Lung microvascular endothelial cell (primary cell): ENCODE measurements at places on chromosomes 16 and 17. TPM values are rescaled to one million over a fixed set of nuclear protein-coding genes. Genes with fewer than 3 reads are reported as not detected.

GRCh38 chr17:40474419-40475002 lies 26.9 kb downstream of the TNS4 start:
- no peak for DNase-seq

- no peak for DNase-seq
These were observed 17.0 kb upstream of the PIK3R6 start for GRCh38 chr17:8884336-8884990.

- DNase-seq = no peak
These were observed 143.2 kb downstream of the PHKB start for GRCh38 chr16:47604306-47604705.

GRCh38 chr17:78040440-78041385 lies 82.2 kb downstream of the TNRC6C start:
- peak; percentile 72 for DNase-seq

DNA sequence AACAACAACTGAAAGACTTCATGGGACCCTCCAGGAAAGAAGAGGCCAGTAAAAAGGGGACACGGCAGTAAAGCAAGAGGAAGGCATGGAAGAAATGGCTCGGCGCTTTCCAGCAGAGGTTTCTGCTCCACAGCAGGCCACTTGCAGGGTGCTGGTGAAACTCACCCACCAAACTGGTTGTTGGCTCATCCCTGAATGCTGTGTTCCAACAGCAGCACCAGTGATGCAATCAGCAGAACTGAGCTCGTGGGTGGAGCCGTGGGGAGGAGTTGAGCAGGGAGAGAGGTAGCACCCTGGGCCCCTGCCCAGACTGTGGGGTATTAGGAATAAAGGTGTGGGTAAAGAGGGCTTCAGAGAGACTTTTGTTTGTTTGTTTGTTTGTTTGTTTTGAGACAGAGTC lies 62.8 kb upstream of the ADCY9 start:
- DNase-seq = no peak

DNA sequence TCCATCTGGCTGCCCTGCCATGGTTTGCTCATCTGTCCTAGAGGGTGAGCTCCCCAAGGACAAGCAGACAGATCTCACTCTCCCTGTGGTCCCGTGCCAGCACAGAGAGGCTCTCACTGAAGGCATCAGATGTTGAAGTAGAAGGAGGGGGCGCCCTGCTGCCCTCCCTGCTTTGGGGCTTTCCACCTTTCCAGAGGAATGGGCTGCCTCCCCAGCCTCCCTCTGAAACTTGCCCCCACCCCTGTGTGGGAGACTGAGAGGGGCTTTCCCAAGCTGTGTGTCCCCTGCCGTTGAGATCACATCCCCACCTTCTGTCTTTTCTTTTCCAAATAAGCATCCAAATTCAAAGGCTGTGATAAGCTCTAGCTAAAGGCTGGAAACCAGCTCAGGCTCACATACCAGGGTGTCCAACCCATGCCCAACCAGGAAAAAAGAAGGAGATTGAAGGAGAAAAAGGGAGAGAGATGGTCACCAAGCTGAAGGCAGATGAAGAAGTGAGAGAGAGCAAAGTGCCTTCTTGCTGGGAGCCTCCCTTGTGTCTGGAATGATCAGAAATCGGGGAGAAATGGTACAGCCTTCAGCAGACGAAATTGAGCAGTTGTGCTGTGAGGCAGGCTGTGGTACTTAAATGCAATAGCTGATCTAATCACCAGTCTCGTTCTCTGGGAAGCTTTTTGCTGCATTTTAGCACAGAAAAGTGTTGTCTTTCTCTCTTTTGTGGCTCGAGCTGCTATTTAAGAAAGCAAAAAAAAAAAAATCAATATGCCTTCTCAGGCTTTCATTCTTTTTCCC lies 145.9 kb upstream of the LHX1 start:
- no peak for DNase-seq

- DNase-seq = no peak
These were observed 9.9 kb downstream of the CCDC182 start for GRCh38 chr17:57735230-57735629.

GRCh38 chr17:36884495-36885152 lies 52.7 kb upstream of the LHX1 start:
- DNase-seq = no peak

DNA sequence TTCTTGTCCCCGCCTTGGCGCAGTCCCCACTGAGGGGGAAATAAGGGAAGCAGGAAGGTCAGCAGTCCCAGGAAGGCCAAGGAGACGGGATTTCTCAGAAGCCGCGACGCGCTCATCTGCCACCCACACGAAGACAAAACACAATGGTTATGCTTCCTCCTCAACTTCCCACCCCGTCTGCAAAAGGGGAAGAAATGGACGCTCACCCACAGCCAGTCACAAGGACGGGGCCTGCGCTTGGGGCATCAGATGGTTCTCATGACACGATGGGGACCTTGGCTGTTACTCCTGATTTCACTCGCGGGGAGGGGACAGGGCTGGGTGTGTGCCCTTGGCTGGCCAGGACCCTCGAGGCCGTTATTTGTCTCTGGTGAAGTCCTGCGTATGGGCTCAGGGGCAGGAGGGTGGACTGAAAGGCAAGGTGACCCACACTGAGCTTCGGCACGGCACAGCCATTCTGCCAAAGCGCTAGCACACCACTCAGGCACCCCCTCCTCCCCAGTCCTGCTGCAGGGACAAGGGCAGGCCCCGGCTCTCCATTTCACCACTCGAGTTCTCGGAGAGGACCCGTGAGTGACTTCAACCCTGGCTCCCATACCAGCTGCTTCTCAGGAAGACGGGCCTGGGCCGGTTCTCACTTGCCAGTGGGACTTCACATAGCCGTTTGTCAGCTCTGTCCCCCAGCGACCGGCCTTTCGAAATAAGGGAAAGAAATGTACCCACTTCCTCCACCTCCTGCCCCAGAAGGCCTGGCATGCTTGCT lies 84.5 kb downstream of the ABR start:
- DNase-seq = no peak

DNA sequence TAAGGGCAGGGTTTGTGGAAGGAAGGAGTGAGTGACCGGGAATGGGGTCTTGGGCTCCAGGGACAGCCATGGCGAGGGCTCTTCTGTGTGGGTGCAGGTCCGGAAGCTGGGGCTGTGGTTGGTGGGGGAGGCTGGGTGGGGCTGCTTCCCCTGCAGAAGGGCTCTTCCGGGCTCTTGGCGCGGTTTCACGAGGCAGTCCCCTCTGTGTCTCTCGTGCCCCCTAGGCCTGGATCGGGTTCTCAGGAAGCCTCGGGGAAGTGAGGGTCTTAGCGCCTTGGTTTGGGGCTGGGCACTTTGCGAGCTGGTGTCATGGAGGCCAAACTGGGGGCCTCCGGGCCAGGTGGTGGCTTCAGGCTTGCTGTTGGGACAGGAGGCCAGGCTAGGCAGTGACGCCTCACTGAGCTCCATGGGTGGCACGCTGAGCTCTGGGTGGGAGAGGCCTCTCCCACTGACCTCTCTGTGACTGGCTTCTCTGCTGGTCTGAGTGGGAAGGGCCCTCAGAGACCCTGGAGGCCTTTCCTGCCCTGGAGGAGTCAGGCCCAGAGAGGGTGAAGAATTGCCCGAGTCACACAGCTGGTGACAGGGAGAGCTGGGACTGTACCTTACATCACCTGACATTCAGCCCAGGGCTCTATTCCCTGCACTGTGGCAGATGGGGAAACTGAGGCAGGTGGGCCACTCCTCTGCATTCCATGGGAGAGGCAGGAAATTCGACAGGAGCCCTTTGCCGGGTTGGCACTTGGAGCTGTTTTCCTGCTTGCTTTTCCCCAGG lies 8.2 kb downstream of the ADCY7 start:
- no peak for DNase-seq

GRCh38 chr16:3188925-3189825 lies 1.2 kb downstream of the OR1F1 start:
- no peak for DNase-seq

- DNase-seq = peak; percentile 30
These were observed 10.1 kb downstream of the MRM1 start for GRCh38 chr17:36611345-36612072.

DNA sequence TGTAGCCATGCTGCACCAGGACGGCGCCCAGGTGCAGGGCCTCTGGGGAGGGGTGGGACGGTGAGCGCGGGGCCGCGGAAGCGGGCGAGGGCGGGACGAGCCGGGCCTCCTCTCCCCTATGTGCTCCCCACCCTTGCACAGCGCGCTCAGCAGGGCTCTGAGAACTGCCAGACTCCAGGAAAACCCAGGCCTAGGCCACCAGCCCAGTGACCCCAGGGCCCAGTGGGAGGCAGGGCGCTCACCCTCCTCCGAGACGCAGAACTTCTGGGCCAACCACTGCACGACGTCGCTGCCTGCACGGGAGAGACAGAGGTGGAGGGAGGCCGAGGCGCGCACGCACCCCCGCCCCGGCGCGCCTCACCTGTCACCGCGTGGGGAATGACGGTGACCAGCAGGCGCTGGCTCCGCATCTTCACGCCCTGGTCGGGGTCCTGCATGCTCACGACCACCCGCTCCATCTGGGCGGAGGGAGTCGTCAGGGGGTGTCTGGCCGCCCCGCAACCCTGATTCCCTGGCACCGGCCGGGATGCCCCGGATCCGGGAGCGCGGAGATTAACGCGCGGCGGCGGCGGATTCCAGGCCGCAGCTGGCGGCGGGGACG lies 603 bp downstream of the RGS11 start:
- DNase-seq = no peak

The NPIPA3 gene
- total RNA-seq = 0.22 and 0.40 TPM in 2 replicates

The PKMYT1 gene
- 0.99 and 2.0 TPM in 2 replicates for total RNA-seq

The OR1A1 gene
- not detected in 2 replicates for total RNA-seq

The CCL4L2 gene
- not detected in 2 replicates for total RNA-seq
